Activated T-helper 2 cell treated with anti-CD3 and anti-CD28 coated beads, Interferon-gamma antibody, Interleukin-2, Interleukin-4, amounts not matched to agents 10 μg/mL and 5 μg/mL and 100 μg/mL, durations not matched to agents 14 hours and 24 hours and 36 hours (primary cell): ENCODE measurements at places on chromosomes 2 and 18. TPM values are rescaled to one million over a fixed set of nuclear protein-coding genes. Genes with fewer than 3 reads are reported as not detected.

DNA sequence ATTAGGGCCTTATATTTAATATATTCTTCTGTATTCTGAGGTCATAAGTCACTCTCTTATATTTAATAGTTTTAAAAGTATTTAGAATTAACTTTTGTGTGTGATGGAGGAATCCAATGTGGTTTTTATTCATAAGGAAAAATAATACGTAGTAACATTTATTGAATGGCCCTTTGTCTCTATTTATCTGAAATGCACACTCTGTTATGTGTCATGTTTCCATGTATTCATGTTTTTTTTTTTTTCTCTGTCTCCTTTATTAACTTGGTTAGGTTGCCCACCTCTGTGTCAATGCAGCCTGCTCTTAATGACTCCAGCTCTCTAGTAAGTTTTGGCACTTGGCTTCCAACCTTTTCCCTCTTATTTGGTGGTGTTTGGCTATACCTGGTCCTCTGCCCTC lies 33.8 kb downstream of the RNF144A start:
- no peak for DNase-seq

DNA sequence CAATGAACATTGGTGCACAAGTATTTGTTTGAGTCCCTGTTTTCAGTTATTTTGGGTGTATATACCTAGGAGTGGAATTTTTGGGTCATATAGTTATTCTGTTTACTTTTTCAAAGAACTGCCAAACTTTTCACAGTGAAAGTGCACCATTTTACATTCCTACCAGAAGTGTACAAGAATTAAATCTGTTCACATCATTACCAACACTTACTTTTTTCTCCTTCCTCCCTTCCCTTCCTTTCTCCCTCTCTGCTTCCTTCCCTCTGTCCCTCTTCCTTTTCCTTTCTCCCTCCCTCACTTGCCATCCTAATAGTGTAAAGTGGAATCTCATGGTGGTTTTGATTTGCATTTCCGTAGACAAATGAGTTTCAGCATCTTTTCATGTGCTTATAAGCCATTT lies 11.9 kb downstream of the ADNP2 start:
- DNase-seq = no peak

GRCh38 chr2:35864141-35864540 lies 491.4 kb upstream of the CRIM1 start:
- no peak for DNase-seq

GRCh38 chr2:154673694-154674093 lies 24.8 kb upstream of the KCNJ3 start:
- DNase-seq = no peak

GRCh38 chr18:25795213-25795612 lies 295.2 kb downstream of the SS18 start:
- no peak for DNase-seq

GRCh38 chr2:2574401-2575180 lies 243.5 kb upstream of the MYT1L start:
- DNase-seq = no peak

DNA sequence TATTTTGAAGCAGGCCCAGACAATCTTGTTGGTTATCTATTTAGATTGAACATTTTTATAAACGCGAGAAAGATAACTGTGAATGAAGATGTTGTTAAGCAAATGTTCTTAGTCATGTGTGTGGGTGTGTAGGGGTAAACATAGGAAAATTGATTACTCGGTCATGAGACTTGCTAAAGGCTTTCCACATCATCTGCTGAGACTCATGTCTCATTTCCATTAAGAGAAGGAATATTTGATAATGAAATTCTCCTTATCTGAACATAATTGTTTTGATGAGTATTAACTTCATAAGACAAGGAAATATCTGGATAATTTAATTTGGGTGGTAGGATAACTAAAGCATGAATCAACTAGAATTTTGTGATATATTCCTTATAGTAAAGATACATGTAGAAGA lies 19.7 kb downstream of the CCDC102B start:
- no peak for DNase-seq

DNA sequence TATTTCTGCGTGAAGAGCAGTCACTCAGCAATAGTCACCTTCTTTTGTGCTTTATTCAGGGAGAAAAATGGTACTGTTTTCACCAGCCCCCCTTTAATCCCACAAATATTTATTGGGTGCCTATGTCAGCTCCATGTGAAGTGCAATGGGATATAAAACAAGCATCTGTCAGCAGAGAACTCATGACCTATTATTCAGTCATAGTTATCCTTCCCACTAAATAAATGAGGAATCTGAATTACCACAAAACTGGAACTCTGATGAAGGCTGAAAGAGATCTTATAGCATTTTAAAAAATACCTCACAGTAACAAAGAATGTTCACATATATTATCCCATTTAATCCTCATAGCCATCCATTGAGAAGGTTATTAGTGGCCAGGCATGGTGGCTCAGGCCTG lies 45.8 kb downstream of the DHX57 start:
- DNase-seq = no peak

- no peak for DNase-seq
Observed at GRCh38 chr18:35029103-35029502, 12.1 kb upstream of the MAPRE2 start.

DNA sequence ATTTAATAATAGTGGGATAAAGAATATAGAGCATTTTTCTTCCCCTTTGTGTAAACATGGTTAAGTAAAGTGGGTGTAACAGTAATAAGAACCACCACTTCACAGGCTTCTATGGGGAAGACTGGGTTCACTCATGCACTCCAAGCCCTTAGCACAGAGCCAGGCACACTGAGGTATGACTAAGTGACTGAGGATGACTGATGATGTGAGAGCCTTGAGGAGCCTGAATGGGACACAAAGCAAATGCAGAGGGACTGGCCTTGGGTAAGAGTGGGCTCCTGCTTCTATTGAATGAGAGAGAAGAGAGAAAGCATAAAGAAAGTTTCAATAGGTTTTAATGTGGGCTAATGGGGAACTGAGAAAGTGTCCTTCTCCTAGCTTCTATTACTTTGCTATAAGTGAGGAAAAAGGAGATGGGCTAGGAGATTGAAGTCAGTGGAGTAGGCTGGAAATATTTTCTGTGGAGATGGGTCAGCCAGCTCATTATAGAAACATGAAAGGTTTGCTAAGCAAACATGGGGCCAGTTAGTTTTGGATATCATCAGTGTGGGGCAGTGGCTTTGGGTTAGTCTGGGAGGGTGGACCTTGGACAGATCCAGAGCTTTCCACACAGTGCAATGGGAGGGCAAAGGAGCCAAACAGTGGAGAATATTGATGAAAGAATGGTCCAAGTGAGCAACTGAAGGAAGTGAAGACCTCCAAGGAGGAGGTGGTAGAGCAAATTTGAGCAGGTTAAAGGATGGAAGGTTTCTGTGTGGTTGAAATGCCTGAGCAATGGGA lies 20.6 kb downstream of the IL1F10 start:
- no peak for DNase-seq

GRCh38 chr2:77147153-77147552 lies 375.0 kb downstream of the LRRTM4 start:
- no peak for DNase-seq

- no peak for DNase-seq
Observed at GRCh38 chr2:233013027-233013461, at the start of gene NGEF. TSS of gene NGEF (minus strand) at chr2:233013256. CDS start at chr2:232974890, 38,366 bp downstream.

DNA sequence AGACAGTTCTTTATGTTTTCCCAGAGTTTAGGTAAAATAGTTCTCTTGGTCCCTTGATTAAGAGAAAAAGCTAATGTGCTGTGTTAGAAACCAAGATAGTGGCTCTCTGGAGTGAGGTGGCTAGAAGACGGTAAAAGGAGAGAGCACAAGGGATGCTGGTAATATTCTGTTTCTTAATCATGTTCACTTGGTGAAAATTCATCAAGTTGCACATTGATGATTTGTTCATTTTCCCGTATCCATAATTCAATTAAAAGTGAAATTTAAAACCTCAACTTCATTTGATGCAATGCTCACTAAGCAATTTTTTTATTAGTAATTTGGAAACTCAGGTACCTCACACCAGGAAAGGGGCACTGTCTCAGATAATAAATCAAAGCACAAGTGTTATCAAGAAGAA lies 113.8 kb downstream of the NBAS start:
- no peak for DNase-seq

- DNase-seq = no peak
Observed at GRCh38 chr2:101241158-101241557, 11.5 kb upstream of the CNOT11 start.

GRCh38 chr18:26477828-26478466 lies 70.4 kb downstream of the KCTD1 start:
- DNase-seq = no peak

GRCh38 chr2:83282043-83282795 lies 1176.9 kb downstream of the SUCLG1 start:
- DNase-seq = no peak

GRCh38 chr2:167509586-167509985 lies 621.3 kb downstream of the XIRP2 start:
- no peak for DNase-seq

DNA sequence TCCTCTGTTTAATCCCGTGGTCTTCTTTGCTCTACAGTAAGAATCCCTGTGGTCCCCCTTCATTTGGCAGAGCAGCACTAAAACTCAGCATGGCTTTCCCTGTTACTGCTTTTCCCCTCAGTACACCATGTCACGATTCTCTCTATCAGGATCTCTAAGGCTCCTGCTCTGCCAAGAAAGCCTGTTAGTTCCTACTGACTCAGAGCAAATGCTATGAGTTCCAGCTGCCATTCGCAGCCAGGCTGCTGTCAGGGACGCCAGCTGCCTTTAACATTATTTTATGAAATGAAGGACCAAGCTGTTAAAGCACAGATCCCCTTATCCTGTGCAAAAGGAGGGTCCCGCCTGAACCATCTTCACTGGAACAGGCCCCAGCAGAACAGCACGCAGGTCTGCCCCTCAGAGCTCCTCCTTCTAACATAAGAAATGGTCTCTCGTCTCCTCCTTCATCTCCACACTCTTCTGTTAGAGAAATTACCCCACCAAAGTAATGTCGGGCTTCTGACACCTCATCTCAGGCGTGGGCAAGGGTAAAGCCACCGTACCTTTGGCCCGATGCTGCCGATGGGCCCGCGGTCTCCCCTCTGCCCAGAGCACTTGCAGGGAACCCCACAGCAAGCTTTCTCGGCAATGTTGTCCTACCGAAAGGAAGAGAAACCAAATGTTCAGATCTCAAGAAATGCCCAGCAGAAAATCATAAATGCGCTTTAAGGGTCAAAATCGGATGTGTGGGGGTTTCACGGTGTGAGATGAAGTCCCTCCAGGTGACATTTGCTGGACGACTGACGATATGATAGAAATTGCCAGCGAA lies 52.6 kb downstream of the COL6A3 start:
- no peak for DNase-seq

GRCh38 chr2:82124629-82125028 lies 1820.1 kb upstream of the LRRTM1 start:
- no peak for DNase-seq

DNA sequence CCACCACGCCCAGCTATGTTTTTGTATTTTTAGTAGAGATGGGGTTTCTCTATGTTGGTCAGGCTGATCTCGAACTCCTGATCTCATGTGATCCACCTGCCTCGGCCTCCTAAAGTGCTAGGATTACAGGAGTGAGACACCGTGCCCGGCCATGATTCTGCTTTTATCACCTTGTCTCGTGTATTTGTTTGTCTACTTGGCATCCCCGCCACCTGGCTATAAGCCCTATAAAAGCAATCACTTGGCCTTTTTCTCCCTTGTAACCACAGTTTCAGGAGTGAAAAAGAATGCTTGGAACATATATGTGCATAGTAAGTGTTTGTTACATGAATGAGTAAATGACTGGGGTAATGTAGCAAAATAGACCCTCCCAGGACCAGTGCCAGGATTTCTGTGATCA lies 77.5 kb upstream of the PAPOLG start:
- DNase-seq = no peak

DNA sequence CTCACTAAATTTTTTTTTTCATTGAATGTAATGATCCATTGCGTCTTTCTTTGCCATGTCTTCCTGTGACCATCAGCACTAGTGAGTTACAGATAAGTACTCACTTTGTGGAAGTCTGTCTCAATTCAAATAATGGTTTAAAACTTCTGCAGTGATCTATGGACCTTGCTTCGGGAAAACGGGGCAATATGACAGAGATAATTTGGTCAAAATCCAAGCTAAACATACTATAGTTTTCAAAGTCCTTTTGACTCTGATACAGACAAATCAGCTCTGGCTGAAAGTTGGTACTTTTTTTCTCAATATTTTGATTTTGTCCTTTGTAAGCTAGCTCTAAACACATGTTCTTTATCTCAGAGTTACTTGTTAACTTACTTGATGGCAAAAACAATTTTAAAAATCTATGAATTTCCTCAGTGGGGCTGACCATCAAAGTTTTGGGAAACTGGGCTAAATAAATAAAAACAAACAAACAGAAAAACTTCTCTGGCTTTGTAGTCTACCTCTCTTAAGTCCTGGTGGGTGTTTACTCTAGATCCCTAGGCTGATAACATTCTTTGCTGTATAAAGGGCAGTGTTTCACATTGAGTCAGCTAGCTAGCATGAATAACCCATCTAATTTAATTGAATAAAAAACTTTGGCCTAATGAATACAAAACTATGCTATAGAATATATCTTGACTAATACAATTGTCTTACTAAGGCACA lies 327.6 kb downstream of the RDH14 start:
- no peak for DNase-seq

DNA sequence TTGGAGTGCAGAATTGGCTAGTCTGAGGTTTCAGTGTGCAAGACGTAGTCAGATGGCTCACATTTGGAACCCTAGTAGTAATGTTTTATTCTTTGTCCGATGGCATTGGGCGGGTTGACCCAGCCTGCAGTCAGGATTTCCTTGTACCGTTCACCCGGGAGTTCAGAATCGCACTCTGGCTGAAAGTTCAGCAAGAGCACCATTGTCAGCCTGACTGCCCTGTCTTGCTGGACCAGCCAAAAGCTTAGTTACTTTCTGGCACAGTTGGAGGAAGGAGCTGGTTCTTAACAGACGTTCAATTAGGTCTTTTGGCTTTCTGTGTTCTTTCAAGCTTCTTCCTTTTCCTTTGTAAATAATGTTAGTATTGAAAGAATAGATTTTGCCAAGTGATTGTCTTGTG lies 18.6 kb downstream of the RMC1 start:
- no peak for DNase-seq

DNA sequence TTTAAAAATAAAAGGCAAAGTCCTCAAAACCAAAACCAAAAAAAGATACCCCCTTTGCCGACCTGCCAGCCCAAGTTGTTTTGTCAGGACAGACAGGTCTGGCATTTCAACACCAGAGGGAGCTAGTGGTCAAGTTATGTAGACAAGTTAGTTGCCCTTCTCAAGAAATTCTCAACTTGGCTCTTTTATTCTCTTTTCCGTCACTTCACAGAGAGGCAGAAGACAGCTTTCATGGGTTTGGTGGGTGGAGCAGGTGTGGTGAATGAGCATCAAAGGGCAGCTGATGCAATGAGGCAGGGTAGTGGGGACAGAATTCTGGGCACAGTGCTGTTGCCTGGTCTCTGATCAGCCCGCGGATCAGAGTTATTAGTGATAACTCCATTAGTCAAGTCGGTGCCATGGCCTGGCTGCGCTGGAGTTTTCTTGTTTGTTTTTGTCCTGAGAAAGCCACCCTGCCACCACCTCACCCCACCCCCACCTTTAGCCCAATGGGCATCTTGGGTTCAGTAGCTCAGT lies 303.7 kb upstream of the EPAS1 start:
- DNase-seq = peak; percentile 44

GRCh38 chr2:174335988-174336500 lies 1.3 kb downstream of the SP9 start:
- DNase-seq = no peak

Gene NAT8
- not detected in 2 replicates for total RNA-seq

Gene PRR30
- total RNA-seq = not detected in 2 replicates

Gene IL18RAP
- total RNA-seq = 6.0 and 6.8 TPM in 2 replicates

Gene LYG2
- not detected in 2 replicates for total RNA-seq

Gene UGT1A3
- not detected in 2 replicates for total RNA-seq

Gene RAMP1
- total RNA-seq = 13.1 and 14.0 TPM in 2 replicates

Gene LRRTM1
- not detected in 2 replicates for total RNA-seq

Gene SCYGR1
- total RNA-seq = not detected in 2 replicates

Gene EMILIN1
- total RNA-seq = 0.87 and 0.94 TPM in 2 replicates

Gene CFAP221
- not detected in 2 replicates for total RNA-seq
